ENCODE measurements at places on chromosomes 7 and 10.

DNA sequence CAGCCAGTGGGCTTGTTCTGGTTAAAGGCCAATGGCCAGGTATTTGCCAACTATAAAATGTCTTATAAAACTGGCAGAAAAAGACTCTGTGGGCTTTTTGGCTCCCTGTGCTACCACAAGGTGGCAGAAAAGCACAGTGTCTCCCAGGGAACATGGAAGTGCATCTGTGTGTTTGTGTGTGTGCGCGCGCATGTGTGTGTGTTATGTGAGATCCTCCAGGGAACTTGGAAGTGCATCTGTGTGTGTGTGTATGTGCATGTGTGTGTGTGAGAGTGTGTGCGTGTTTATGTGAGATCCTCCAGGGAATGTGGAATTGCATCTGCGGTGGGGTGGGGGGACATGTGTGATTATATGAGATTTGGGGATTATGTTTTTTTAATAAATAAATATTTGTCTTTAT, 30.2 kb upstream of the ABI1 start:
- H3K27ac ChIP-seq: no peak overlapping the region
- H3K4me3 ChIP-seq: no peak overlapping the region
- H3K27me3 ChIP-seq: peaks cover 20% of the 10 kb centered on the region
- H3K4me1 ChIP-seq: no peaks in the 10 kb centered on the region
- peaks cover 4% of the 10 kb centered on the region for H3K36me3 ChIP-seq

- no peak overlapping the region for H3K4me3 ChIP-seq
- peaks cover 22% of the 10 kb centered on the region for H3K4me1 ChIP-seq
- no peaks in the 10 kb centered on the region for H3K27me3 ChIP-seq
- H3K27ac ChIP-seq: no peak overlapping the region
Observed at GRCh38 chr7:156778201-156778600, 114.8 kb downstream of the LMBR1 start.

DNA sequence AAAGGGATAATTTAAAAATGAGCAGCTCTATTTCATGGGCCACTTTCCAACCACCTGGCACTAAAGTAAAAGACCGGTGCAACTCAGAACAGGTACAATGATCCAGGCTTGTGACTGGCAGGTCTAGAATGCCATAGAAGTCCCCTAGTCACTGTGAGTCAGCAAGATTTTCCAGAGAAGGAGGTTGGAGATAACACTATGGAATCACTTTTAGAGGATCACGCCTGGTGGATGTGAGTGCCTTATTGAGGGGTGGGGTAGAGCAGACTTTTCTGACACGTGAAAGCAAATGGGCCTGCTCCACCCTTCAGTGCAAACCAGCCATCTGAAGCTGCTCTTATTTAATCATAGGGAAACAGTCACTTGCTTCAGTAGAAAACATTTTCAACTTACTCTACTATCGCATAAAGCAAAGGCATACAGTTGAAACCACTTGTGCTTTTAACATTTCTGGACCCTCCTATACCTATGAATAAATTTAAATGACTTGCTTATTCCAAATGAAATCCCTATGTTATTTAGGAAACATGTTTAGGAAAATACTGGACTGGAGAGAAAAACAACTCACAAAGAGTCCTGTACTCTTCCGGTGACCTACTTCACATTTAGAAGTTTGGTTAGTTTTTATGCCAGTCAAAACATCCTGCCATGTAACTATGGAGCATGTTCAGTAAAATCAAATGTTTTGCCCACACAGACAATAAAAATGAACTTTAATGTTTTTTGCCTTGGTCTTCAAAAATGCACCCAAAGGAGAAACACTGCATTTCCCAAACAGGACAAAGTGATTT, 21.5 kb upstream of the AKR1C1 start:
- no peak for DNase-seq
- H3K4me3 ChIP-seq: no peak overlapping the region
- H3K36me3 ChIP-seq: peaks cover 2% of the 10 kb centered on the region
- peaks cover 33% of the 10 kb centered on the region for H3K27me3 ChIP-seq

DNA sequence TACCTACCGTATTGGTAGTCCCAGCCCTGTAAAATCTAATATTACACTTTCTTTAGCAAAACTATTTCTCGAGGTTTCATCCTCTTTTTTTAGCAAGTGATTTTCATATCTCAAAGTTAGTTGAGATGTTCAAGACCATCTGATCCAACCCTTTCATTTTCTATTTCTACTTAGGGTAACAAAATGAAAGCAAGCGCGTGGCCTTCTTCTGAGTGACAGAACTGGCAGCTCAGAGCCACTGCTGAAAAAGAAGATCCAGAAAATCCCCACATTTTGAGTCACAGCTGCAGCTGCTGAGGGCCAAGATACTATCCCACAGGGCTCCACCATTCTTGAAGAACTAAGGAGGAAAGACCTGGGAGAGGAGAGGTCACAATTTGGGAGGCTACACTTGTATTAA, 24.8 kb upstream of the ZNF800 start:
- no peak for DNase-seq
- no peak overlapping the region for H3K4me3 ChIP-seq
- no peak overlapping the region for H3K27ac ChIP-seq
- peaks cover 25% of the 10 kb centered on the region for H3K4me1 ChIP-seq
- peaks cover 8% of the 10 kb centered on the region for H3K36me3 ChIP-seq

GRCh38 chr7:35900651-35901050, 99.8 kb downstream of the SEPTIN7 start:
- H3K27me3 ChIP-seq: no peaks in the 10 kb centered on the region
- no peak overlapping the region for H3K27ac ChIP-seq
- H3K4me3 ChIP-seq: no peak overlapping the region
- peaks cover 52% of the 10 kb centered on the region for H3K36me3 ChIP-seq
- DNase-seq: no peak
- no peaks in the 10 kb centered on the region for H3K4me1 ChIP-seq

All from central memory CD8-positive, alpha-beta T cell (primary cell).